ENCODE measurements at places on chromosomes 12 and 14.

DNA sequence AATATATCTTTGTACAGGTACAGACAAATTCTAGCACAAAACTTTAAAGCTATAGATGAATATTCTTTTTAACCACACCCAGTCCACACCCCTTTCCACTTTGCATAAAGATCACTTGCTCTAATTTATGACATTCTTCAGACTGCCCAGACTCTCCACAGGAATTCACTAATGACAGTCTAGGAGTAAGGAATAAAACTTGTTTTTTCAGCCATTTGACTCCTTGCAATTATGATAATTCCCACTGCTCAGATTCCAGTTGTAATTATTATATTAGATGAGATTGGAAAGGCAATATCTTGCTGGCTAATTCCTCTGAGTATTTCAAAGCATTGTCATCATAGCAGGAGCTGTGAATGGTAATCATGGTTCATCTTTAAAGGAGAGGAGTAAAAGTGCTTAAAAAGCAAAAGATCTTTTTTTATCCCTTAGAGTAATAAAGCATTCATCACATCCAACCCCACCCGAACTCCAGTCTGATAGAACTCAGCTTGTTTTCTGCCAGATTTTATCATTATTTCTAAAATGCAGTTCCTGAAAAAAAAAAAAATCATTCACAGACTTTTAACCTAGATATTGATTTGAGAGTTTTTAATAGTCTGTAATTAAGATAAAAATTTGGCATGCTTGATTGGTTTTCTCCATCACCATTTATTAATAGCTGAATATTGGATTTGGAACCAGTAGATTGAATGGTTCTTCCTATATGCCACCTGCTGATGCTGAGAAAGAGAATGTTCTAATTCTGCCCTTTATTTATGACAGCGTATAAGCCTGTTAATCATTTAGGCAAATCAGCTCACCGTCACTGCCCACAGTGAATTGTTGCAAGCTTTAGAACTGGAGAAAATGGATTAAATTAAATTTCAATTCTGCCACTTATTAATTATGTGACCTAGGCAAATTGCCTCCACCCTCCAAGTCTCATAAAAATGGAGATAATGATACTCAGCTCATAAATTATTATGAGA lies 93.9 kb upstream of the RASSF8 start:
- peak; percentile 69 for DNase-seq

DNA sequence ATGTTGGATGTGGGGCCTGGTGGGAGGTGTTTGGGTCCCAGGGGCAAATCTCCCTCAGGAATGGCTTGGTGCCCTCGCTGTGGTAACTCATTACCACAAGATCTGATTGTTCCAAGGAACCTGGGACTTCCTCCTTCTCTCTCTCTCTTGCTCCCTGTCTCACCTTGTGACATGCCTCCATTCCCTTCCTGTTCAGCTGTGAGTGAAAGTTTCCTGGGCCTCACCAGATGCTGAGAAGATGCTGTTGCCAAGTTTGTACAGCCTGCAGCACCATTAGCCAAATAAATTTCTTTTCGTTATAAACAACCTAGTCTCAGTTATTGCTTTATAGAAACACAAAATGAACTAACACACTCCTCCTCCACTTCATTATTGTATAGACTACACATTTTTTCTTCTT lies 759.8 kb upstream of the MDGA2 start:
- no peak for DNase-seq

- DNase-seq: no peak
Measured at GRCh38 chr14:64674829-64675228, 29.4 kb upstream of the PLEKHG3 start.

DNA sequence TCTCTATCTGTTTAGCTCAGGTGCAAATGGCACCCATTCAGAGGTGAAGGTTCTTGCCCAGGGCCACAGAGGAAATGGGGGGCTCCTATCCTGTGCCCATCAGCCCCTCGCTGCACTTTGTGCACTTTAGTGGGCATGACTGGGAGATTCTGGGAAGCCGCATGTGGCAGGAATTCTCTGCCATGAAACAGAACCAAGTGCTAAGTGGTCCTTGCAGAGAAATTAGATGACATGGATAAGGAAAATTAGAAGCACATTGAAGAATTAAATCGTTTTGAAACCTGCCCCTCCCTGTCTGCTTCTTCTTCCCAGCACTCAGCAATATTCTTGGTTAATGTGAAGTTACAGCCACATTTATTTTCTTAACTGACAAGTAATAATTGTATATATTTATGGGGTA lies 185.2 kb upstream of the RTL1 start:
- no peak for DNase-seq

DNA sequence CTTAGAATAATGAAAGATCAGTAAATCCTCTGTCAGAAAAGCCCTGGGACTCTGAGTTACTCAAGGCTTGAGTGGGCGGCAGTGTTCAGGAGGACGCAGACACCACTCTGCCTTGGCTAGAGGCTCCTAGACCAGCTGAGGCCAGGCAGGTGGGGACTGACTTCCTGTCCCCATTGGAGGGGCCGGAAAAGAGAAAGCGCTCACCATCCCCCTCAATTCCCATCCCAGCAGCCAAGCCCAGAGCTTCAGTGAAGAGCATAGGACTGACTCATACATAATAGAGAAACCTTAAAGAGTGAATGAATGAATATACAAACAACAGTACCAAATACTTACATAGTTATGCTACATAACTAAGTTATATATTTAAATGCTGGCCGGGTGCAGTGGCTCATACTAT lies 62.0 kb downstream of the PLEKHG7 start:
- DNase-seq: no peak

DNA sequence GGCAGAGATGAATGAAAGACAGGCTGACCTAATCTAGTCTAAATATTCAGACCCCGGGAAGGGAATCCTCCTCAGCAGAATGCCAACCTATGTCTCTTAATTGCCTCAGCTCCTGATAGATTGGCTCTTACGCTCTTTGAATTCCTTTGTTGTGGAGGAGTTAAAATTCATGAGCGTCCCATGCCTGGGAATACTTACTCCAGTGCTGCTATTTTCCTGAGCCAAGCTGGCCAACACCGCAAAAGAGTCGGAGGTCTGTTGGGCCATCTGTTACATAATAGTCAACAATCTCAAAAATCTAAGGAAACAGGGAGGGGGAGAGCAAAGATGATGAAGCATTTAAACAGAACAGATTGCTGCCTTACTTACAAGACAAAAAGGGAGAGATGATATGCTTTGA lies 182.8 kb downstream of the ASCL1 start:
- DNase-seq: no peak

- DNase-seq: no peak
Measured at GRCh38 chr14:28762303-28762954, 4.2 kb upstream of the FOXG1 start.

- no peak for DNase-seq
Measured at GRCh38 chr12:126538888-126539287, 1473.7 kb downstream of the AACS start.

- peak; percentile 96 for DNase-seq
Measured at GRCh38 chr12:115341442-115341841, 657.5 kb upstream of the TBX3 start.

GRCh38 chr12:65123435-65124063 lies 2.4 kb upstream of the WIF1 start:
- DNase-seq: peak; percentile 31

- no peak for DNase-seq
Measured at GRCh38 chr12:103442182-103442555, 53.6 kb downstream of the C12orf42 start.

- no peak for DNase-seq
Measured at GRCh38 chr14:42316693-42317092, 710.0 kb downstream of the LRFN5 start.

DNA sequence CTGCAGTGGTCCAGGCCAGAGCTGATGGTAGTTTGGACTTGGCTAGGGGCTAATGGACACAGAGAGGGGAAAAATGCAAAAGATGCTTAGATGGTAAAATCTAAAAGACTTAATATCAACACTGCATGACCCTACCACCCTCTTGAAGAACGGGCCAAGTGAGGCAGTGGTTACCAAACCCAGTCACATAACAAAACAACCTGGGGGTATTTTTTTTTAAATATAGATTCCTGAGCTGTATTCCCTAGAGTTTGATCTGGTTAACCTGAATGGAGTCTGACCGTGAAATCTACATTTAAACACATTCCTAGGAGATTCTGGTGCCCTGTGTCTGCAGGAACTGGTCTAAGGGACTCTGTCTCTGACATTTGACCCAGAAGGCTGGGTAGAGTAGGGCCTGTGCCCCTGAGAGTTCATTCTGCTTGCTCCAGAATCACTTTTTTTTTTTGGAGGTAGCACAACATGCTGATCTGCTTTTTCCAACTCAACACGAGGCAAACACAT lies 15.7 kb downstream of the ABHD4 start:
- no peak for DNase-seq

GRCh38 chr12:3110578-3110977 lies 33.4 kb downstream of the TSPAN9 start:
- DNase-seq: peak; percentile 41

DNA sequence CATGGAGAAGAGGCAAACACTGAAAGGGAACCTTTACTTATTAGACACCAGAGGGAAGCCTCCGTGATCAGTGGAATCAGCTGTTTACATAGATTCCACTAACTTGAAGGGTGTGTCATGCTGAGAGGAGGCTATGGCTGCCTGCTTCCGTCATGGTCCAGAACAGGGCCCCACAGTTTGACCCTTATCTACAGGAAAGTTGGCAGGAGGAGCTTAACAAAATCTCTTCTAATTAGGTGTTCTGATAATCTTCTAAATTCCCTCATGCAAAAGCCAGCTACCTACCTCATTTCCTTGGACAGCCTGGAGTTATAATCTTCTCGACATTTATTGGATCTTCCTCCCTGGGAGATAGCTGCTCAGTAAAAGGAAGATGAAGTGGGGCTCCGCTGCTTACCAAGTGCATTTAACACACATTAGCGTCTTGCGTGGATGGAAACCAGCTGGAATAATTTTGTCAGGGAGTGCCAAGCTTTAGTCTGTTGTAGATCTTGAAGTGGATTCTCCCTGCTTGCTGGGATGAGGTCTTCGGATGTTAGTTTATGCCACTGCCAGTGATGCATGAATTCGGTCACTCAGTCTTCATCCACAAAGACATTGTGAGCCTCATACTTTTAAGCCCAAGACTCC lies 171.0 kb downstream of the PAH start:
- DNase-seq: no peak

DNA sequence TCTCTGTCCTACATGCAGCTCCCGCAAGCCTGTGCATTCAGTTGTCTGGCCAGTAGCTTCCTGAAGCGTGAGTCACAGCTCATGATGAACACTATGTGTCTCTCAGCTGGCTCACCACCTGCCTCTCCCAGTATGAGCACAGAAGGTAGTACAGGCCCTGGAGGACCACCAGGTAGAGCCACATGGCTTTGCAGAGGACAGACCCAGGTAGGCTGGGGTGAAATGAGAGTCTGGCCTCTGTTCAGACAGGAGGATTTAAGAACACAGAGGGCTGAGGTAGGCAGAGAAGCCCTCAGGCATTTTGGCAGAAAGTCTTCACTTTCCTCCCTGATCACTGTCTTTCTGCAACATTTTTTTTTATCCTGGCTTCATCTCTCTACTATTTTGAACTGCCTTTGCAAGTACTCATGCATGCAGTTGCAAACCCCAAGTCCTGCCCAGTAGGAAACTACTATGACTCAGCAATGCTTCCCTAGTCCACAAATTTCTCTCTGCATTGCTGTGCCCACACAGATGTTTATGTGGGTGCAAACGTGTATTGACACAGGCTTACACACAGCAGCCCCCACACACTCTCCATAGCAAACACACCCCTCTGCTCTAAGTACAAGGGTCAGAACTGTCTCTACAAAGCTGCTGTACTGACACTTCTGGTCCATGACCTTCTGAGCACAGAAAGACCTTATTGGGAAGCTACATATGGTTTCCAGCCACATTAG lies 7.2 kb upstream of the SDR9C7 start:
- DNase-seq: peak; percentile 77

GRCh38 chr12:109861689-109862314 lies 18.5 kb downstream of the GLTP start:
- no peak for DNase-seq

DNA sequence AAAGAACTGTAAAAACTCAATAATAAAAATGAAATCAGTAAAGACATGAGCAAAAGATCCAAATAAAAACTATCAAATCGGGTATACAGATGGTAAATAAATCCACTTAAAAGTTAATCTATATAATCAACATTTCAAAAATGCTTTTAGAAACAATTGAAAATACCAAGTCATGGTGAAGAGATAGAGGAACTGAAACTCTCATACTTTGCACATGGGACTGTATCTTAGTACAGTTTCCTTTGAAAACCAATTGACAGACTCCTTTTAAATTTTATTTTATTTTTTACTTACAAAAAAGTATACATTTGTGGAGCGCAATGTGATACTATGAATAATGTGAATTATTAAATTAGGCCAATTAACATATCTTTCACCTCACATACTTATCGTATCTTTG lies 98.6 kb upstream of the FAR2 start:
- no peak for DNase-seq

DNA sequence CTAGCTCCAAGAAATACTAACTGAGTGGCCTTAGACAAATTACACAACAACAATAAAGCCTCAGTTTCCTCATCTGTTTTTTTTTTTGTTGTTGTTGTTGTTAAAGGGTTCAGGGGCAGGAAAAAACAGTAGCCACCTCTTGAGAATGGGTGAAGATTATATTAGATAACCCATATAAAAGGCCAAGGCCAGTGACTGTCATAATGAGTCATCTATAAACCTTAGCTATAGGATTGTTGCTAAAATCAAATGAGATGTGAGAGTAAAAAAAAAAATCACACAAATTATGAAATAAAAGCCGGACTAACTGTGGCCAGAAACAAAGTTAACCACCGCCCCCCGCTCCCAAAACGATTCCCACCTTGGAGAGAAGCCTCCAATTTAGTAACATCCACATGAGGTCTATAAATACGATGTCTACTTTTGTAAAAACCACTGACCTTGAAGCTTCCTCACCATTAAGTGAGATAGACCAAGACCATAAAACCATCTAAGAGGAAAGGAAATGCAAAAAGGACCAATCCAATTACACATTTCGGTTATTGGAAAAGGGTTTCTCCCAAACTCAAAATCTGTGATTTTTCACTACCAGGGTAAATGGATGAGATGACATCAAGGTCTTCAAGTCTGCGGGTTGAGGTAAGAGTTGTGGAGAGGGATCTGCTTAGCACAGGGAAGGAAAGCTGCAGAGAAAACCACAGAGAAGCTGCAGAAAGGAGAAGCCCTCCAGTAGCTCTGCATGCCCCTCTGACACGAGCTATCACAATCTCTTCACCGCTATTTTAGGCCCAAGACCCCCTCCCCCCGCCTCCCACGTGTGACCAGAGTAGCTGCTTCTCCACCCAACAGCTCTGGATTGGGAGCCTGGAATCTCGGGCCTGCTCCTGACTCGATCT lies 1.0 kb downstream of the NAA25 start:
- DNase-seq: no peak

All from AG10803 (cell line).